Prostate gland (tissue), 2 donors: ENCODE measurements at places on chromosomes 7 and 10. TPM values are rescaled to one million over a fixed set of nuclear protein-coding genes. Genes with fewer than 3 reads are reported as not detected.

The SPDYE2 gene
- 1.8 TPM for total RNA-seq

DNA sequence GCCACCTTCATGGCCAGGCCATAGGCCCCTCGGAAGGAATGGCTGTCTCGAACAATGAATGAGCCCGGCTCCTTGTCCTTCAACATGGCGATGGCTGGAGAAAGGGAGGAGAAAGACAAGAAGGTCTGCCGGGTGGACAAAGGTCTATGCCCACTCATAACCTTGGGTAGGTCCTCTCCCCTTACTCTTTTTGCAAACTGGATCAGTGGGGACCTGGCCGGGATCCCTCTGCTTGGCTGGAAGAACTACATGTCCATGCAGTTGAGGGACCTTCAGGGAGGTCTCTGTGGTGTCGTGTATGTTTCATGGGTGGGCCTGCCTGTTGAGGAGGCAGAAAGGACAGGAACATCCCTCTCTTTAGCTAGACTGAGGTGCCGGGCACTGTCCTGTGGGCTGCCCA lies 284.8 kb downstream of the TNS3 start:
- DNase-seq = no peak

The PSPH gene
- 47.1 TPM for total RNA-seq

- no peak for DNase-seq
Measured at GRCh38 chr7:143399151-143399550, 9.5 kb downstream of the EPHA1 start.

The MINDY3 gene
- 30.5 TPM for total RNA-seq

DNA sequence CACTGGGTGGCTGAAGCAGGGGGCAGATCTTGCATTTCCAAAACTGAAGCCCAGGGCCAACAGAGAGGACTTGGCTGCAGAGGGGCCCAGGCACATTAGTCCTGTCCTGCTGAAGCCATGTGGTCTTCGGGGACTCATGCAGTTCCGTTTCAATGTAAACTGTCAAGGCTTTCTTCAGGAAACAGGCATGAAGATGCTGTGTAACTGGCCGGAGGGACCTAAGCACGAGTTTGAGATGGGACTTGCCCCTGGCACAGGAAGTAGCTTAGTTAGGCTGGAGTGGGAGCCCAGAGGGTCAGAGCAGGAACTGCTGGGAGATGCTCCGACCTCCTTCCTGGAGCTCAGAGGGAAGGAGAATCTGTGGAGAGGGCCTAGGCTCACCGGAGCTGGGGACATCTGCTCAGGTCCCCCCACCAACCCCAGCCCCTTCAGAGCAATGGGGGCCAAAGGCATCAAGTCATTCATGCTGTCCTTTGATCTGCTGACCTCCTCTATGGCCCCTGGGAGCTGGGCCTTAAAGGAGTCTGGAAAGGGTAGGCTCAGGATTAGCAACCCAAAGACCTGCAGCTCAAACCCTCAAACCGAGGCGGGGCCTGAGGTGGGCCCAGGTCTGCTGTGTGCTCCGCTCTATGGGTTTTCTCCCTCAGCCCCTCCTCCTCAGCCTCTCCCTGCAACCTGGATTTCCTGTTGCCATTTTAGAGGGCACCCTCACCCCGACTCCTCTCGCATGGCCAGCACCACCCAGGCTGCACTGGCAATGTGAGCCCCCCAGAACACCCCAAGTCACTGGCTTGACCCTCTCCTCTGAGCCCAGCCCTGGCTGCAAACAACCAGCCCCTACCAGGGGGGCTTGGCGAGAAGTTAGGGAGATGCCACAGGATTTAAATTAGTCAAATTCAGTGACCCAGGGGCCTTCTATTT lies 4.4 kb upstream of the MNX1 start:
- no peak for DNase-seq

The TRIM73 gene
- 7.1 TPM for total RNA-seq

DNA sequence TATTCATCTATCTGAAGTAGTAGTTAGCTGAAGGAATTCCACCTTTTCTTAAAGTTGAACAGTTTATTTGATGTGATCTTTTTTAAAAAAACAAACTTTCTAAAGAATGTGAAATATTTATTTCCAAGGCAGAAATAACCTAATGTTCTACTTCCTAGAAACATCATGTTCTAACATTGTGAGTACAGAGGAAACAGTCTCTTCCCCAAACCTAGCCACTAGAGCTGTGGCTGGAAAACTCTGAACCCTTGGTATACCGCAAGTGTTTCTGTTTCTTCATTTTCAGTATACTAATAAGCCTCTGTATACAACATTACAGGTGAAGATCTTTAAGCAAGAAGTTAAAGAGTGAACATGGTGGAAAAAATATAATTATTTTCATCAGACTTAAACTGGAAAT lies 35.1 kb downstream of the NOC3L start:
- DNase-seq = no peak

The IGF2BP3 gene
- total RNA-seq = 9.6 TPM

The CLDN12 gene
- total RNA-seq = 33.1 TPM

The OR9A2 gene
- total RNA-seq = not detected

GRCh38 chr7:129307592-129307991 lies 82.8 kb downstream of the AHCYL2 start:
- no peak for DNase-seq

- DNase-seq = peak; percentile 46
Measured at GRCh38 chr10:13690281-13690825, 103.6 kb downstream of the PRPF18 start.

DNA sequence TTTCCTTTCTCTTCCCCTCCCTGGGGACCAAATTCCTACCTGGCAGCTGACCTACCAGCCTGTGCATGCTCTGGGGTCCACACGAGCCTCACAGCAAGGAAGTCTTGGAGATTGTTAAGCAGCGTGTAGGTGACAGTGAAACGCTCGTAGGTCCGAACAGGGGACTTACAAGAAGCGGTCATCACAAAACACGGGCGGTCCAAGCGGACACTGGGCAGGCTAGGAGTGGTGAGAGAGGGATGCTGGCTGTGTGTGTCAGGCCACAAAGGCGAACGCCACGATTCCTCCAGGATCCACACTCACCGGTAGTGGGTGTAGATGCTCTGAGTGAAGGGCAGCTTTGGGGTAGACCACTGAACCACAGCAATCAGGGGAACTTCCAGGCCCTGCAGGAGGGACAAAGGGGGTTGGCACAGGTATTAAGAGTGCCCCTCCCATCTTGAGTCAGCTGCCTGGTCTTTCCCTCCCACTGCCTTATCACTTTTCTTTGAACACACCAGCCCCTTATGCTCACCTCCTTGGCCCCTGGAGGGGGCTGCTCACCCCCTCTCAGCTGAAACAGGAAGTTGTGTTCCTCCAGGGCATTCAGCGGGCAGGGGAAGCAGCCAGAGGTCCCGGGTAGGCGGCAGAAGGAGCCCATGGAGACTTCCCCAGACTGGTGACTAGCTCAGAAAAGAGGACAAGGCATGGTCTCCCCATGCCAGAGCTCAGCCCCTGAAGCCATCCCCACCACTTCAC lies 2.0 kb downstream of the TRAPPC14 start:
- DNase-seq = no peak

The HMX2 gene
- 1.0 TPM for total RNA-seq

The BTBD16 gene
- total RNA-seq = 0.62 TPM

- DNase-seq = no peak
Measured at GRCh38 chr7:102415685-102416225, 17.6 kb upstream of the ORAI2 start.

DNA sequence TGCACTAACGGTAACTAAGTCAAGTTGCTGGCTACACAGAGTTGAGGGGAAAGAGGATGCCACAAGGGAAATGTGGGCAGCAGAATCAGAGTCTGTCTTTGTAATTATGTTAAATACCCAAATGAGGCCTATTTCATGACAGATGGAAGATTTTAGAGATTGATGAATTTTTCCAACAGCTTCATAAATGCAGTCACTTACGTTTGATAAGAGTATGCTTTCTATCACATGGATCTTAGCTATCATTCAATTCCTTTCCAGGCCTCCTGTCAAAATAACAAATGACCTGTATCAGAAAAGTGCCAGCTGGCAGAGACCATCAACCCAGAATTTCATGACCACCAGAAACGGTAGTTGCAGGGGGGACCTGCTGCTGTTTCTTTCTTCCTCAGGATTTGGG lies 148.4 kb upstream of the PLPP4 start:
- no peak for DNase-seq

The H2BK1 gene
- total RNA-seq = 3.0 TPM

The LDB3 gene
- 10.8 TPM for total RNA-seq

DNA sequence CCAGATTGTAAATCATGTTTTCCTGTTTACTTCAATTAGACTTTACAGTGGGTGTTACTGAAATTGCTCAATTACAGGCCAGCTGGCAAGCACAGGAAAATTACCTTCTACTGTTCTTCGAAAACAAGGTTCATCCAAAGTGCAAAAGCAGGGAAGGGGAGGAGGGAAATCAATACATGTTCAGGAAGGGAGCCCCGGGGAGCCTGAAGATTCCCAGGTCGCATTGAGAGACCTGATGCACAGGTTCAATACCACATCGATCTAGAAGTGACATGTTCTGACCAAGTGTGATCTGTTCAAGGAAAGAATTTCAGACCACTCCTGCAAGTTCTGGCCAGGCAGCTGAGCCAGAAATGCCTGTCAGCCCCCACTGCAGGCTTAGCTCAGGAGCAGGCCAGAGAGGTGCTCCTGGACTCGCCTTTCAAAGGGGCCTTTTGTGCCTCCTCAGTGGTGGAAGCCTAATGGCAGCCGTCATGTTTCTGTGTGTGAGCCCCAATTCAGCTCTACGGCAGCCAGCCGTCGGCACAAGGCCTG lies 35.9 kb downstream of the FAM53B start:
- DNase-seq = no peak

GRCh38 chr10:61974601-61975390 lies 73.3 kb downstream of the ARID5B start:
- DNase-seq = no peak

The DNAJC12 gene
- 6.4 TPM for total RNA-seq

DNA sequence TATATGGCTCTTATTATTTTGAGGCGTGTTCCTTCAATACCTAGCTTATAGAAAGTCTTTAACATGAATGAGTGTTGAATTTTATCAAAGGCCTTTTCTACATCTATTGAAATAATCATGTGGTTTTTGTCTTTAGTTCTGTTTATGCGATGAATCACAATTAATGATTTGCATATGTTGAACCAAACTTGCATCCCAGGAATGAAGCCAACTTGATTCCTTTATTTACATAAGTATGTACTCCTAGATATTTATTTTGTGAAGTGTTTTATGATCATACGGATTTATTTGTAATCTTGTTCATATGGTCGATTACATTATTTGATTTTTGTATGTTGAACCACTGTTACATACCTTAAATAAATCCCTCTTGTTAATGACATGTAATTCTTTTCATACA lies 244.3 kb upstream of the KCND2 start:
- no peak for DNase-seq

The IL6 gene
- total RNA-seq = not detected

The TLL2 gene
- total RNA-seq = 0.32 TPM

GRCh38 chr7:145534301-145534700 lies 582.3 kb upstream of the CNTNAP2 start:
- DNase-seq = no peak

The RUFY2 gene
- total RNA-seq = 16.7 TPM

- peak; percentile 26 for DNase-seq
Measured at GRCh38 chr7:140230516-140230860, 53.7 kb upstream of the KDM7A start.

GRCh38 chr7:73988197-73988596 lies 39.8 kb upstream of the ELN start:
- DNase-seq = no peak

DNA sequence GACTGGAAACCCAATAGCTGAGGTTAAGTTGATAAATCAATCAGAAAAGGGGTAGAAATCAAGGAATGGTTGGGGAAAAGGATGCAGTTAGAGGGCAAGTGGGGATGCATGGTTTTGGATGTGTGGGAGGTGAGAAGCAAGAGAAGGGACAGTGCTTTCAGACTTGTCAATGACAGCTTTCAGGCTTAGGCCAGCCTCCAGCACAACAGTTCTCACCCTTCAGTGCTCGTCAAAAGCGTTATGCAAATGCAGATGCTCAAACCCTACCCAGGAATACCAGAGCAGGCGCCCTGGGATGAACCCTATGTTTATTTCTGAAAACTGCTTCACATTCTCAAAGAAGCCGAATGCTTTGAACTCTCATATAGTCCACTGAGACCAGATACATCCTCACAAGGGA lies 74.0 kb downstream of the AOAH start:
- DNase-seq = no peak

DNA sequence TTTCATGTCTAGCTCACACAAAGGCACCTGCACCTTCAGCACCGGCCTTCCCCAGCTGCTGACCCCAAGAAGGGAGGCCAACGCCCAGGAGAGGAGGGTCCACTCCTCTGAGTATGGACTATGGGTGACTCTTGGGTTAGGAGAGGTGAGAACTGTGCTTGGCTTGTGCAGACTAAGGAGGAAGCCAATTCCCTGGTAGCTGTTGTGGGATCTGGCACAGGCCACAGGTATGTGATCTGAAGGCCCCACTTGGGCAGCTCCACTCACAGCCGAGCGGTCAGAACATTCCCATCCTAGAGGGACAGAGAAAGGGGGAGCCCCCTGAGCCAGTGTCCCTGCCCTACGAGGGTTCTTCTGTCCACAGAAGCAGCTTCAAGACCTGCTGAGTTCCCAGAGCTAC lies 52.8 kb upstream of the FIGNL1 start:
- no peak for DNase-seq

- no peak for DNase-seq
Measured at GRCh38 chr7:159068488-159068811, 76.2 kb downstream of the VIPR2 start.

The OR2A2 gene
- total RNA-seq = not detected

DNA sequence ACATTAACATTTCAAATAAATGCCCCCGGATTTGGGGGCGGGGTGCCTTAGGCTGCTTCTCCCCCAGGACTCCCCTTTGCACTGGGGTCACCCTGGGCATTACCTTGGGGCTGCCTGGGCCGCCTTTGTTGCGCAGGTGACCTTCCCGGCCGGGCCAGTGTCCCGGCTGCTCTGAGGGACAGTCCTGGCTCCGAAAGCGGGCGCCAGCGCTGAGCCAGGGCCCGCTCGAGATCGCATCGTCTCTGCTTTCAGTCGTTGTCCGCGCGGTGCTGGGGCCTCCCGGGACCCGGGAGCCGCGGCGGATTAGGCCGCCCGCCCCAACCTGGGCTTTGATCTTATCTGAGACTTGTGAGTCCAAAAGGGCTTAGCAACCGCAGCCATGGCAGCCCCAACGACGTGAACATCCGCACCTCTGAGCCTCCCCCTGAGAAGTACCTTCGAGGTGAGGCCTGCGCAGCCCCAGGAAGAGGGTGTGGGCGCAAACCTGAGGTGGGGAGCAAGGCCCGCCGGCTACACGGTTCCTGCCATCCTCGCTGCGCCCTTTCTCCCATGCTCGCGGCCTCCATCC lies 14.8 kb upstream of the WAPL start:
- DNase-seq = no peak

GRCh38 chr10:8158193-8159071 lies 103.9 kb downstream of the GATA3 start:
- DNase-seq = no peak

DNA sequence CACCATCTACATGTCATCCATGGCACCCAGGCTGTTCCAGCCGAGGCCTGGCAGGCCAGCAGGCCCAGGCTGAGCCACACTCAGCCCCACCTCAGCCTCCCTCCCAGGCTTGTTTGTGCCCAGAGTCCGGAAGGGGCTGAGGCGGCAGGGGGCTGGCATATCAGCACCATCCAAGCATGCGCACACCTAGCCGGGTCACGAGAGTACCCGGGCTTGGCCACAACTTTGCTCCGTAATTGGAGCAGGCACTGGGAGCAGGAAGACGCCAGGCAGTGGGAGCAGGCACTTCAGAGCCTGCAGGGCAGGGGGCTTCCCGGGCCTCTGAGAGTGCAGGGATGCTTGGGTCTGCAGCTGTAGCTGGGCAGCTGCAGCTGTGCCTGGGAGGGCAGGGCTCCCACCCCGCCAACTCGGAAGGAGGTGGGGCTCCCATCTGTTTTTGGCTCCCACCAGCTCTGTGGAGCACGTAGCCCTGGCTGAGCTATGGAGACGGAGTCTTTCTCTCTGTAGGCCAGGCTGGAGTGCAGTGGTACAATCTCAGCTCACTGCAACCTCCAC lies 15.2 kb upstream of the TSPAN15 start:
- no peak for DNase-seq

The TFEC gene
- total RNA-seq = 0.85 TPM
